Activated CD8-positive, alpha-beta memory T cell treated with anti-CD3 and anti-CD28 coated beads, Interleukin-2, amount 50 U/mL, for 48 hours (primary cell): ENCODE measurements at places on chromosomes 2 and 18.

GRCh38 chr2:230589025-230589424 is 123.6 kb upstream of the CAB39 start:
- no peak for DNase-seq

- no peak for DNase-seq
These were observed 127.1 kb upstream of the CHAC2 start for GRCh38 chr2:53640466-53640865.

GRCh38 chr18:11548916-11549551 is 60.4 kb upstream of the SLC35G4 start:
- no peak for DNase-seq

- DNase-seq, result no peak
These were observed 39.3 kb upstream of the EFEMP1 start for GRCh38 chr2:55962915-55963314.

DNA sequence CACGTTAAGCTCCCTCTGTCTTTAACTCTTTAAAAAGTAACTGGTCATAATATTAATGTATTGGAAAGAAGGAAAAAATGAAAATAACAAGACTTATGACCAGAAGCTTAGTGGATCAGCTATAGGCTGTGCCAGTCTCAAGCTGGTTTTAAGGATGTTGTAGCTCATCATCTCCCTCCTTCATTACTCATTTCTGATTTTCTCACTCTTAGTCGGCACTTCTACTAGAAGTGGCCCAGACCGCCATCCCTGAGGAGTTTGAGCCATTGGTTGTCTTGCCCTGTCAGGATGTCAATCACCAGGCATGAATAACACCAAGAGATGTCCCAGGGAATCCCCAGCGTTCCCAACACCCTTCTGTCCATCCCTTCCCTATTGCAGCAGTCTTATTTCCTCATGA is 151.5 kb downstream of the ASXL3 start:
- no peak for DNase-seq

DNA sequence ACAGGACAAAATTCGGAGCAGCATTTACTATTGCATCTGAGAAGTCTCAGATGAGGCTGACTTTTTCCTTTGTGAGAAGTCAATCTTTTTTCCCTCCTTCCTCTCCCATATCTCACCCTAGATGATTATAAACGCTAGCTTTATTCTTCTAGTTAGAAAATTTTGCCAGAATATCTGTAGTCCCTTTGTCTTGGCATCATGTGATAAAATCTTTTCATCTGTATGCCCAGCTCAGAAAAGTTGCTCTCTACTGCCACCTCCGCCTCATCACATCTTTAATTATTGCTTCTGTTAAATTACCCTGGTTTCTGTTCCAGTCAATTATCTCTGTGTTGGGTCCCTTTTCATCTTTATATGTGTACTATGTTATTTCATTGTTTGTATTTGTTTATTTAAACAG is 210.8 kb upstream of the SLC35G4 start:
- DNase-seq, result no peak

GRCh38 chr2:68352651-68353391 is 12.3 kb upstream of the PLEK start:
- no peak for DNase-seq

- no peak for DNase-seq
These were observed 127.0 kb downstream of the ST6GAL2 start for GRCh38 chr2:106758901-106759497.

DNA sequence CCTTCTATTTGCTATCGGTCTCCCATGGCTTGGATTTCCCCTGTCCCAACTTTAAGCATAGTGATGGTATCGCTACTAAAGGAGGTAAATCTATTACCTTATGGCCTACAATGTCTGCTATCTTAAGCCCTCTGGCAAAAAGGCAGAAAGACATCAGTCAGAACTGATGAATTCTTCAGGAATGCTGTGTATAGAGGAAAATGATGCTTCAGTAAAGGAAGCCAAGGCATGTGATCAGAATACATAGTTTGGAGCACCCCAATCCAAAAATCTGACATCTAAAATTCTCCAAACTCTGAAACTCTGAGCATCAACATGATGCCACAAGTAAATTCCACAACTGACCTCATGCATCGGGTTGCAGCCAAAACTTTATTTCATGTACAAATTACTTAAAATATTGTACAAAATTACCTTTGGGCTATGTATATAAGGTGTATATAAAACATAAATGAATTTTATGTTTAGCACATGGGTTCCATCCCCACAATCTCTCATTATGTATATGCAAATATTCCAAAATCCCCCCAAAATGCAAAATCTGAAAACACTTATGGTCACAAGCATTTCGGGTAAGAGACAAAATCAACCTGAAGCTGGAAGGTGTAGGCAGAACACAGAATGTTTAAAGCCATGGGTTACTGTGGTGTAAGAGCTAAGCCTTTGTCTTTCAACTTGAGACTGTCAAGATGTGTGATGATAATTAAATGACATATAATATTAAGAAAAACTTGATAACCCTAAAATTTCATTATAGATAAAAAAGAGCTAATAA is 66.2 kb downstream of the CUL3 start:
- no peak for DNase-seq

- DNase-seq, result no peak
These were observed 4.0 kb downstream of the GATA6 start for GRCh38 chr18:22173221-22173927.

GRCh38 chr2:224685121-224685520 is 31.0 kb downstream of the CCDC195 start:
- DNase-seq, result no peak

DNA sequence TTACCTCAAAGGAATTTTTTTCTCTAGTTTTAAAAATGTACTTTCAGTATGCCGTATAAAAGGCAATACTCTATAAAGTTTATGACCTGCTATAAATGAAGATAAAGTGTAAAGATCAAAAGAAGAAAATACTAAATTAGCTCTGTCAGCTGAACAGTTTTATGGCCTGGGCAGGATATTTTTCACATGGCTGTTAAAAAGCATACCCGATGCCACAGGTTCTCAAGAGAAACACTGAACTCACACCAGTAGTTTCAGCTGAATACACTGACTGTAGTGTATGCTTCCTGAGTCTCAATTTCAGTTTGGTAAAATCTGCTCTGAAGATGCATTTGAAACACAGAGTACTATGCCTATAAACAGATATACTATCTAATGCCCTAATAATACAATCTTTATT is 126.0 kb downstream of the PIGN start:
- no peak for DNase-seq

- DNase-seq, result no peak
These were observed 1.2 kb downstream of the RAPH1 start for GRCh38 chr2:203533676-203534591.

GRCh38 chr2:86140969-86141392 is 34.9 kb downstream of the PTCD3 start:
- DNase-seq, result no peak

DNA sequence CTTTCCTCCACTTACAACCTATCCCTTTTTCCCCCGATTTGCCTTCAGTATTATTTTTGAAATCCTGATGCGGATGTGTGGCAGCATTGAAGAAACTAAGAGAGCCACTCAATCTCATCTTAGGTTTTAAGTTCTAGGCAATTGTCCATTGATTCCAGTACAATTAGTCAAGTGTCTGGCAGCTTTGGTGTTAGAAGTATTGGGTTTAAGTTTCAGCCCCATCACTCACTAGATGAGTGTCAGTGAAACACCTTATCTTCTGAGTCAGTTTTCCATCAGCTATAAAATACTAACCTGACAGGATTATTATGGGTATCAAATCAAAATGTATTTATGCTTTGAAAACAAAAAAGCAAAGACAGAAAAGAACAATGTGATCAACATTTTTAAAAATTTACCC is 16.8 kb upstream of the CUL3 start:
- DNase-seq, result no peak

GRCh38 chr2:33219114-33219513 is 257.3 kb upstream of the RASGRP3 start:
- DNase-seq, result no peak

GRCh38 chr18:34734056-34734455 is 24.0 kb downstream of the DTNA start:
- no peak for DNase-seq
